Foreskin keratinocyte (primary cell): ENCODE measurements at places on chromosomes 13 and 19. TPM values are rescaled to one million over a fixed set of nuclear protein-coding genes. Genes with fewer than 3 reads are reported as not detected.
A peak's percentile ranks its signal among the peaks of the same experiment; 100 is the strongest.

NEK5 gene
- 0.07 TPM in 1 of 2 replicates, not detected in the other for total RNA-seq

SLC6A16 gene
- 0.17 TPM in 1 of 2 replicates, not detected in the other for total RNA-seq

DNA sequence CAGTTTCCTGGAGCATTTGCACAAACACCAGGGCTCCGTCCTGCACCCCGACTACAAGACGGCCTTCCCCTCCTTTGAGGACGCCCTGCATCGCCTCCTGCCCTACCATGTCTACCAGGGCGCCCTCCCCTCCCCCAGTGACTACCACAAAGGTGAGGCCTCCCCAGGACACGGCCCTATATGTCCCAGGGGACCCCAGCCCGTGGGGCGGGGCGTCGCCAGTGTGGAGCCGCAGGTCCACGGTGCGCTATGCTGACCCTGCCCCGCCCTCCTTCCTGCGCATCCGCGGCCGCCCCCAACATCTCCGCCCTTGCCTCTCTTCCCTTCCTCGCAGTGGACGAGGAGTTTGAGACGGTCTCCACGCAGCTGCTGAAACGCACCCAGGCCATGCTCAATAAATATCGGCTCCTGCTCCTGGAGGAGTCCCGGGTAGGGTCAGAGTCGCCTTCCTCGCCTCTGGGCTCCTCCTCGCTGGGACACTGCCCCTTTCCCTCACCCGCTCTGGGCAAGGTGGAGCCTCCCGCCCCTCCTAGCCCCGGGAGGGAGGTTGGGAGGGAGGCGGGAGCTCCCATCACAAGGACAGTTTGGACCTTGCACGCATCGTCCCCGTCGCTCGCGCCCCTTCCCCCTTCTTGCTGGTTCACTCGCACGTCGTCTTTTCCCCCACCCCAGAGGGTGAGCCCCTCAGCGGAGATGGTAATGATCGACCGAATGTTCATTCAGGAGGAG, 14.4 kb upstream of the EHD2 start:
- no peak for DNase-seq

DNA sequence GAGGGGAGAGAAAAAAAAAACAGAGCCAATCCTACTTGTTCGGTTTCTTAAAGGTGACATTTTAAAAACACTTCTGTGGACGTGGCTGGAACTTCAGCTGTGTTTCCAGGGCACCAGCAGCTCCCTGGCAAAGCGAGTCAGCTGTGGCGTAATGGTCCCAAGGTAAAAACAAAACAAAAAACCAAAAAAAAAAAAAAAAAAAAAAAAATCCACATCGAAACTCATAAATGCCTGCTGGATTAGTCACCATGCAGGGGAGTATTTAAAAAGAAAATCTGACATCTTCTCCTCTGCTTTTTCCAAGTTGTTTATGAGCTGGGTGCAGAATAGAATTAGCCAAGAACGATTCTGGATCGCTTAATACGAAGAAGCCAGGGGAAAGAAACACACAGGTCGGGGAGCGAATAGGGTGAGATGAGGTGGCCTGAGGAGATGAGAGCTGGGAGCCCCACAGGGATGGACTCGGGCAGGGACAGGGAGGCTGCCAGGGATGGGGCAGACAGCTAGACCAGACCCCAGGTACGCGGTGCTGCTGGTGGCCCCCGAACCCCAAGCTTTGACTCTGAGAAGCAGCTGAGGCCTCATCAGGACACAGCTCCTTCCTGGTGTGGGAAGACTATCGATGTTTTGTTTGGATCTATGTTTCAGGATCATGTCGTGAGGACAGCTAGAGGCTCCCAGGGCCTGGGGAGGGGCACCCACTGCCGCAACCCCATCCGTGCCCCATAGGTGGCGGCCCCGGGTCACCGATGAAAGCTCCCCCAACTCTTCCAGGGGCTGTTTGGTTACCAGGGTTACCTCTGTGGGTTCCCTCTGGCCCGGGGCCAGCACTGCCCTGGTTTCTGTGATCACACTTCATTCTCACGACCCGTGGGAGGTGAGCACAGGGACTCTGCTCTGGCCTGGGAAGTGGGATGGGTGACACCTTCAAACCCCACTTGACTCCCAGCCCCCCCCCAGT, 3.1 kb upstream of the CTXN1 start:
- DNase-seq: peak; percentile 81

DNA sequence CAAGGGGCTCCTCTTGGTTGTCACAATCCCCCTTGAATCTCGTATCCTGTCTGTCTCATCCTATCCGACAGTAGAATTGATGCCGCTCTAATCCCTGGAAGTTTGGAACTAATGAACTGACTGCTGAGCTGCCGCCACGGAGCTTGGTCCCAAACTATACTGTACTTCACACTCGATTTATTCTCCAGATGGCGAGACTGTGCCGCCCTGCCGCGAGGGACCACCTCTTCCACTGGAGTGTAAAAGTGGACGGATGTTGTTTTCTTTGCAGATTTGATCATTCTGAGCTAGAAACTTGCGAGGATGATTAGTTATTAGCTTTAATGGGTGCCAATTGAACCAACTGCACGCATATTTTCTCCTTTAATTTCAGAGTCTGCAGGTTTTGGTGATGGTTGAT, 117.2 kb downstream of the ZIC5 start:
- DNase-seq: no peak

- no peak for DNase-seq
These were observed 10.5 kb downstream of the KLF5 start for GRCh38 chr13:73069206-73069805.
